C1 segment of cervical spinal cord (tissue), 14 donors: ENCODE measurements at places on chromosomes 7 and 10.

DNA sequence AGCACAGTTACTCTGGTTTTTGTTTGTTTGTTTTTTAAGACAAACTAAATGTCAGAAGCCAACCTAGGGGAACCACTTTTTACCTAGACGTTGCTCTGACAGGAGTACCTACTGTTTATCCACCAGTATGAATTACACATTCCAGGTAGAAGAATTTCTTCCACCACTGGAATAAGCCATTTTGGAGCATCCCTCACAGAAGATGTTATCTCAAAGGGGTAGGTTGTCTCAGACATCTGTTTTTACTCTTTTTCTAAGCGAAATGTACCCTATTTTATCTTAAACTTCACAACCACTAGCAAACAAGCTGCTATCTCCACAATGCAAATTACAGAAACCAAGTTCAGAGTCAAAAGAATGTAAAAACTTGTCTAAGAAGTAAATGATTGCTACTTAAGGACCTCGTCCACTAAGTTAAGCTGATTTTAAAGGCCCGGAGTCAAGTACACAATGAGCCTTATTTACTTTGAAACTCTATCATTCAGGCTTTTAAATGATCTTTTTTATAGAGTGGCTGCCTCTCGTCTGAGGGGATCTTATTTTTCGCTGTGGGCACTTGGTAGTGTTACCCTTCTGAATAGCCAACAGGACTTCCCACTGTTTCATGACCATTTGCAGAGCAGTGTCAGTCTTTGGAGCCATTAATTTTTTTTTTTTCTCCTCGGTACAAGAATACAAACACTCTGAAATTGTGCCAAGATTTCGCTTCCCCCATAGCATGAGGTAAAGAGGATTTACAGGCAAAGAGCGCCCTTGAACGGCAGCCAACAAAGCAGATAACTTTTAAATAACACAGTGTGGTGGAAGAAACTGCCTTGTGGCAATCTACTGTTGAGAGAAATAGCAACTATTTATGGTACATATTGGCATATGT lies 15.7 kb upstream of the ARMC3 start:
- no peak for DNase-seq

DNA sequence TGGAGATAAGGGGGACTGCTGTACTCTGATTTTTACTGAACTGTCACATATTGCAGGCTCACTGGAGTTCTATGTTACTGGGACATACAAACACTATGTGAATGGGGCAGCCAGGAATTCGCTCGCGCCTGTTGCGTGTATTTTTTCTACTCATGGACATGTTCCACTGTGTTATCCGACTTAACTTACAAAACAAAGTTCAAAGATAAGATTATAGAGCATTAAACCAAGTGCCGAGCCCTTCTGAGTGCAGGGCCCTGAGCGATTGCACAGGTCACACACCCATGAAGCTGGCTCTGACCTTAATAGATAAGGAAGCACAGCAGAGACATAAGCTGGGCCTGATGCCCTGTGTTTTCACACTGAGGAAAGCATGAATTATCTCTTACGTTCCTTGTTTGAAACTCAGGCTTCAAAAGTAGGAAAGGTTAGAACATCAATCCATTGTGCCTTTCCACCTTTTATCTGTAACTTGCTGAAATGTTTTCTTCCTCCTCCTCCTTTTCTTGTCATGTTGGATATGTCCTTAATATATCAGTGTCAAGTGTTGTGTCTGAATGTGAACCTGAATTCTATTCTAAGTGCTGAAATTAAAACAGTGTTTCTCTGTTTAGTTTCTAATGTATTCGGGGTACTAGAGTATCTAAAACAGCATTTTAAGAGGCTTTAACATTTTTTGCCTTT lies 273.8 kb downstream of the AUTS2 start:
- DNase-seq, result no peak

- no peak for DNase-seq
Measured at GRCh38 chr10:91471602-91472001, 61.5 kb downstream of the HECTD2 start.

GRCh38 chr7:3446786-3447185 lies 145.7 kb downstream of the SDK1 start:
- no peak for DNase-seq

GRCh38 chr10:6915307-6915706 lies 335.2 kb upstream of the PRKCQ start:
- DNase-seq, result no peak

DNA sequence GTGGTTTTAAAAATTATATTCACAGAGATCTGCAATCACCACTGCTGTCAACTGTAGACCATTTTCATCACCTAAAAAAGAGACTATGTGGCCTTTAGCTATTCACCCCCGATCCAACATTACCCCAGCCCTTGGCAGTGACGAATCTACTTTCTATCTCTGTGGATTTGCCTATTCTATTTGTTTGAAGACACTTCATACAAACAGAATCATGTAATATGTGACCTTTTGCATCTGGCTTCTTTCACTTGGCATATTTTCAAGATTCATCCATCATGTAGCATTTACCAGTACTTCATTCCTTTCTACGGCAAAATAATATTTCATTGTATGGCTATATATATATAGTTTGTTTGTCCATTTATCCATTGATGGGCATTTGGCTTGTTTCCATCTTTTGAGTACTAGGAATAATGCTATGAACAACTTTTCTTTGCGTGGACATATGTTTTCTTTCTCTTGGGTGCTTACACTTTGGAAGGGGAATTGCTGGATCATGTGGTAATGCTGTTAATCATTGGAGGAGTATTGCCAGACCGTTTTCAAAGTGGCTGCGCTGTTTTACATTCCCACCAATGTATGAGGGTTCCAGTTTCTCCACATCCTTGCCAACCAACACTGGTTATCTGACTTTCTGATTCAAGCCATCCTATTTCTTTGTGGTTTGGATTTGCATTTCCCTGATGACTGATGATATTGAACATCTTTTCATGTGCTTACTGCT lies 22.3 kb downstream of the ADAMTS14 start:
- no peak for DNase-seq

DNA sequence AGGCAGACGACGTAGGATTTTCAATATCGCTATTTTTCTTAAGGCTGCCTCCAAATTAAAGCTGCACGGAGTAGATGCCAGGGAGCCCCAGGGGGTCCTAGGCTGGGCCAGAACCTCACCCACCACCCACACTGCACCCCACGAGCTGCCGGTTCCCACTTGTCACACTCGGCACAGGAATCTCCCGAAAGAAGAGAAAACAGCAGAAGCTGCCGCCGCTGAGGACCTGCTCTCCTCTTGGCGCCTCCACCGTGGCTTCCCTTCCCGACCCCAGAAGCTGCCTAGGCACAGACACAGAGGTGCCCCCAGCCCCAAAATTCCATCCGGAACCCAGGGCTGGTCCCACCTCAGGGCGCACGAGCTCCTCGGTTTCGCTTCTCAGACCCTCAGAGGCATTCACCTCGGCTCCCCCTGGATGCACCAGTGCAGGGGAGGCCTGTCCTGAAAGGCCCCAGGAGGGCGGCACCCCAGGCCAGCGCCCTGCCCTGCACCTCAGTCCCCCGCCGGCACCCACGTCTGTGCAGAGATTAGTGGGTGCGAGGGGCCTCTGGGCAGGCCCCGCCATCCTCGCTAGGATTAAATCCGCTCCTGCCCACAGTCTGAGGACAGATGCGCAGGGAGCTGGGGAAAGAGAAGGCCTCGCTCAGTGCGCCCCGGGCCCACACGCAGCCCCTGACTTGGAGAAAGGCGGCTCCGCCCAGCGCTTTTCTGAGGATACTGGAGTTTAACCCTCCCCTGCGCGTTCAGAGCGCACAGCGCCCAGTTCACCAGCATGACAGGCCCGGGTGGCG lies 99.2 kb downstream of the PTPRN2 start:
- no peak for DNase-seq

DNA sequence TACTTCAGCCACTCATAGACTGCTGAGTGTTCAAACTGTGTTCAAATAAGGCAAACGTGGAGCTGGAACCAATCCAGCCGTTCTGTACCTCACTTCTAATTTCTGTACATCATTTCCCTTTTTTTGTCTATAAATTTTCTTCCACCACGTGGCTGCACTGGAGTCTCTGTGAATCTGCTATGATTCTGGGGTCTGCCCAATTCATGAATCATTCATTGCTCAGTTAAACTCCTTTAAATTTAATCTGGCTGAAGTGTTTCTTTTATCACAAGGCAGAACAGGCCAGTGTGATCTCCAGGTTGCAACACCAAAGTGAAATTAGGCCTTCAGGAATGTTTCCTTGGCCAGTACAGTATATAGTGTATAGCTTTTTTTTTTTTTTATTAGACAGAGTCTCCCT lies 53.5 kb downstream of the DNAJC12 start:
- DNase-seq, result no peak

DNA sequence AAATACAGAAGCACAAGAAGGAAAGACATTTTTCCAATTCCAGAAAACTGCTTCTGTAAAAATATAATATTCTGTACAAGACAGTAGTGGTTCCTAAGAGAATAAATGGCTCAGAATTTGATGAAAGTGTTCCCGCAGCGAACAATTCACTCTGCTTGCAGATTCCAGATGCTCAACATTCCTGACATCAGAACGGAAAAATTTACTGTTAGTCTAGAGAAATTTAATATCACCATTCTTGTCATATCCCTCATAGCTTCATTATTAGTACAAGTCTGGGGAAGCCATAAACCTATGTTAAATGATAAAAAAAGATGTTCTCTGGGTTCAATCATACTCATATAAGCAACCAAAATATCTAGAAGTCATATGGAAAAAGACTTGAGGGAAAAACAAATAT lies 83.6 kb downstream of the MPP7 start:
- DNase-seq, result no peak

DNA sequence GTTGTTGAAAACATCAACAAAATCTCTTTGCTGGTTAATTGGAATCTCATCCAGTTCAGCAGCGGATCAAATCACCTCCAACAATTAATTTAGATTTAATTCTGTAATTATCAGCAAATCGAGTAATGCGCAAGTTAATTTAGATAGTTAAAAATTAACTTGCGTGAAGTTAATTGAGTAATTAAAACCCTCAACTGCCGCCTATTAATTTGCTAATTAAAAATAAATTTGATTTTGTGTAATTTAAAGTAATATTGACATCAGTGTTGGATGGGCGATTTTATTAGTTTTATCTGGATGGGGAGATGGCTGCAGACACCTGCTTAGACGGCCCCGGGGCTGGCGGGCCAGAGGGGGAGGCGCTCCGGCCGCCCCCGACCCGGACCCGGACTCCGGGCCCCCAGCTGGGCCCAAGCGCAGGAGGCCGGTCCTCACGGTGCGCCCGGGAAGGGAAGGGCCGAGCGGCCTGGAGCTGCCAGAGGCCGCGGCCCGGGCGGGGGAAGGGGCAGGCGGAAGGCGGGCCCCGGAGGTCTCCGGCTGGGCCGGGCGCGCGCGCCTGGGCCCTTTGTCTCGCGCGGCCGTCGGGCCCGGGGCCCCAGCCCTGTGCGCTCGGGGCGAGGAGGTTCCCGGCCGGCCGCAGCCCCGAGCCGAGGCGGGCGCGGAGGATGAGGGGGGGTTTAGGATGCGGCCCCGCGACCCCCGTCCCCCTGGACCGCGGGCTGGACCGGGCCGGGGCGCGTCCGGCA lies 3.3 kb upstream of the UNCX start:
- no peak for DNase-seq

DNA sequence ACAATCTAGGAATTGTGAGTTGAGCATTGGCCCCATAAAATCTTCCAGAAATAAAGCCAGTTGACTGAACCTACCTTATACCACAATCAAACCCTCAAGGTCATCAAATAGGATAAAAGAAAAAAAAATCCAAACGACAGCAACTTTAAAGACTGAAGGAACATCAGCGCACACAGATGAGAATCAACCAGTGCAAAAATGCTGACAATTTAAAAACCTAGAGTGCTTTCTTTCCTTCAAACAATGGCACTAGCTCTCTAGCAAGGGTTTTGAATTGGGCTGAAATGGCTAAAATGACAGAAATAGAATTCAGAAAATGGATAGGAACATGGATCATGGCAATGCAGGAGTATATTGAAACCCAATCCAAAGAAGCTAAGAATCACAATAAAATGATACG lies 16.1 kb upstream of the POT1 start:
- DNase-seq, result no peak

- no peak for DNase-seq
Measured at GRCh38 chr10:115945701-115946445, 327.1 kb downstream of the GFRA1 start.

DNA sequence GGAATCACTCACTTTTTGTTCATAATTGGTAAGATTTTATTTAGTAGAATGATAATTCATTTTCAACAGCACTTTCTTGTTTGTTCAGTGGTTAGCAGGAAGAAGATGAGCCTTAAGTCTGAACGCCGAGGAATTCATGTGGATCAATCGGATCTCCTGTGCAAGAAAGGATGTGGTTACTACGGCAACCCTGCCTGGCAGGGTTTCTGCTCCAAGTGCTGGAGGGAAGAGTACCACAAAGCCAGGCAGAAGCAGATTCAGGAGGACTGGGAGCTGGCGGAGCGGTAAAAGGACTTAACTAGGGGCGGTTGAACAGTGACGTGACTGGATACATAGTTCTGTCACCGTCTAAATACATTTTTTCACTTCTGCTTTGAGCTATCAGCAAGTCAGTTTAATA lies 31.3 kb downstream of the RABGEF1 start:
- DNase-seq, result no peak

DNA sequence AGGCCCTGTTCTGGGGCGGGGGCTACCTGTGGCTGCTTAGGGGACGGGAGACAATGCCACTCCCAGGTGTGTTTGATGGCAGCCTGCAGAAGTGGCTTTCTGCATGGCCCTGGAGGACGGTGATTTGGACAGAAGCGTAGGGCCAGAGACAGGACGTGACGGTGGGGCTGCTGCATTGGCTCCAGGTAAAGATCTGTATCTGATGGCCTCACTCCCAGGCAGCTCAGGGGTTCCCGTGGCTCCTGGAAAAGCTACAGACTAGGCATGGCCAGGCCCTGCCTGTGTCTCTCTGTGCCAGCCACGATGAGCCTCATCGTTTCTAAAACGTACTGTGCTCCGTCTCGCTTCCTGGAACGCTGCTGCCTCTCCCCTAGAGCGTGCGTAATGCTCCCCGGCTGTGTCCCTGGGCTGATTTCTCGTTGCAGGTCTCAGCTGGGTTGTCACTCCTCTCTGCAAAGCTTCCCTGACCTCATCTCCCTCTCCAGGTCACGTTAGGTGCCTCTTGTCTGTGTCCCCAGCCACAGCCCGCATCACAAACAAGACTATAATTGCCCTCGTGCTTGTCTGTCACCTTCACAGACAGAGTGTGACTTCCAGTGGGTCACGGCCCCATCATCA lies 12.6 kb downstream of the GTF2IRD1 start:
- peak; percentile 22 for DNase-seq

- DNase-seq, result no peak
Measured at GRCh38 chr10:64365663-64366062, 844.5 kb downstream of the REEP3 start.
